SHP77 (cell line): ENCODE measurements at places on chromosomes 5 and 9.

DNA sequence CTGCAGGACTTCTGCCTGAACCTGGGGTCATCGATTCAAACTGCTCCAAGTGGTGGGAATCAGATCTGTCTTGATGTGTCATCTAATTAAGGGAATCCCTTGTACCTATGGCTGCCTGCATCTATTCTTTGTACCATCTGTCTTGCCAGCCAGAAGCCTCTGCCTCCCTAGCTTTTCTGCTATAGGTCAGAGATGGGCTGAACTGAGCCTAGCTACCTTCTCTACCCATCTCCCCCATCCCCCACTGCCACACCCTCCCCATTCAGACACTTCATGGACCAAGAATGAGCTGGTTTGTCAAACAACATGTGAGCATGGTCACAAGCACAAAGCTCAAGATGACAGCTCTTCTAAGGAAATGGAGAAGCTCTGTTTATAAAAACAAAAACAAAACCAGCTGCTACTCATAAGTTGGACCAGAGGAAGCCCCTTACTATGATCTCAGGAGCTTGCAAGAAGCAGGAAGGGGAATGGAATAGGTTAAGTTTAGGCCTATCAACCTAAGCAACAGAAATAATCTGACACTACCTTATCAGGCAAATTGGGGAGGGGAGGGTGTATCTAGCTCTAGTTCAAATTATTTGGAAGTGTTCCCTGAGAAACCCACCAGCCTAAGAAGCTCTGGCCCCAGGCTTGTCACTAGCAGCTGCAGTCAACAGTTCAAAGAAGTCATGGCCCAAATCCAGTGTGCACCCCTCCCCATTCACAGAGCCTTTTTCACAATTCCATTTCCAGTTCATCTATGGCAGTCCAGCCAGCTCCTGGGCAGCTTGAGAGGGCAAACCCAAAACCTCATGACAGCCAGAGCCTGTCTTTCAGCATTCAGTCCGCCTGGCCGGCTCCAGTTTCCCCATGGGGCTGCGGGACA lies 29.9 kb downstream of the SKP1 start:
- DNase-seq = no peak

DNA sequence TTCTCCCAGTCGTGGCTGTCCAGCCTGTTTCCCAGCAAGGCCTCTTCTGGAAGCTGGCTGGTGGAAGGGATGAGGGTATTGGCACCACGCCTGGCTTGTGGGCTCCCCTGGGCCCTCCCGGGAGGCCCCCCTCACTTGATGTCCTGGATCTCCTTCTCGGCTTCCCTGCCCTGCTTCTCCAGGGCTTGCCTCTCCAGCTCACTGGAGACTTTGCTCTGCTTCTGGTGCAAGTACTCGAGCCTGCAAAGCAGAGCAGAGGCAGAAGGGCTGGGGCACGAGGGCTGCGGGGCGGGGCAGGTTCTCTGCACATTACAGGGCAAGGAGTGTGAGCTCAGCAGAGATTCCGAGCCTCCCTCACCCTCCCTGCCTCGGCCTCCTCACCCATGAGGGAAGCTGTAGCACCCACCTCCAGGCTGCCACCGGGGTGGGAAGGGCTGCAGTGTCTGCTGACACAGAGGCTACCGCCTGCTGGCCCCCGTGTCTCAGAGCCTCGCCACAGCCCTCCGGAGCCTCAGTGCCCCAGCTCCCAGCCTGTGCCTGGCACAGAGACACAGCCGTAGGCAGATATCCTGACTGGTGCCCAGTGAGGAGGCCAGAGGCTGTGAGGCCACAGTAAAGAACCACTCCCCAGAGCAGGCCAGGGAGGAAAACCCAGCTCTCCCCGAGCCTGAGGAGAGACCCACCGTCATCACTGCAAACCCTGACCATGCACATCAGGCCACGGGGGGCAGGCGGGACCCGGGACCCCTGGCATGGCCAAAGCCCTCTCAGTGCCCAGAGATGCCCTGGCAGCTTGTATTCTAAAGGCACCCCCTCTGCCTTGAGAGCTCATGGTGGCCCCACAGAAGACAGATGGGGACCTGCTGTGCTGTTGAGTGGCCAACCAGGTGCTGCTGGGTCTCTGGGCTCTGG lies 7.2 kb downstream of the SNAPC4 start:
- DNase-seq = no peak

DNA sequence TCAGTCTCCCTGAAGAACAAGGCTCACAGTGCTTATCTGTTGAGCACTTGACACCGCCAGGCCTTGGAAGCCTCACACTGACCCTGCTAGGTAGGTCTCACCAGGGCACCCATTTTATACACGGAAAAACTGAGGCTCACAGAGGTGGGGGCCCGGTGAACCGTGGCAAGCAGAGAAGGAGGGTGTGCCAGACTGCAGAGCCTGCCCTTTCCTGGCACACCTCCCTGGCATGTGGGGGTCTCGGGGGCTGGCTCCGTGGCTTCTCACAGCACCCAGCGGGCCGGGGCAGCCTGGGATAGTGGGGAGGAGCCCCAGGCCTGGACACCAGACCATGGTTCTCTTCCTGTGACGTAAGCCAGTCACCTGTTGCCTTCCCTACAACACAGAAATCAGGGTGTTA lies 53.7 kb upstream of the IER5L start:
- DNase-seq = no peak

- no peak for DNase-seq
These were observed 173.3 kb downstream of the FGF18 start for GRCh38 chr5:171592736-171593135.

- no peak for DNase-seq
These were observed 26.5 kb upstream of the KIF12 start for GRCh38 chr9:114125476-114126013.

GRCh38 chr5:175609526-175609925 lies 48.3 kb upstream of the HRH2 start:
- no peak for DNase-seq

DNA sequence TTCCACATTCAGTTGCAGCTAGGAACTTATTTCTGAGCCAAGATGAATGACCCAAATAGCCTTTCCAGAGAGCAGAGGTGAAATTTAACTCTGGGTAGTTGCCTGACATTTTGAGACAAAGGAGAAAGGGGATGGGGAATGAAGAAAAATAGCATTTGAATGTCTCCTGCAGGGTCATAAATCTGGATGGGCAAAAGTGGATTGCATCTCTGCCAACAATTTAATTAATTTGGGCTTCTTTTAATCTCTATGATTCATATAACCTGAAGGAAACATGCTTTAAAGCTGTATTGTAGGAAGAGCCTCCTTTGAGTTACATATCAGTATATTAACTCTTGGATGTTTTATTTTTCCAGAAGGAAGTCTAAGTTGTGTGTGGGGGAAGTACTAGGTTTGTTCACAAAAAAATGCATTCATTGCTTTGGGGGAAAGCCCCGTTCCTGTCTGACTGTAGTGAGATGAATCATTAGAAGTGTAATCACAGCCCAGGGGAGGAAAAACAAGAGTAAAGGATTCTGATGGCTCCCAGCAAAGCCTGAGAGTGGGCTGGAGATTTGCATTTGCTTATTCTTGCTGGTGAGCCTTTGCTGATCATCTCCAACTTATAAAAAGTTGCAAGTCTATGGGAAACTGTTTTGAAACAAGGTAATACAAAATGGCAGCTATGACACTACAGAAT lies 133.0 kb upstream of the IQGAP2 start:
- DNase-seq = no peak

DNA sequence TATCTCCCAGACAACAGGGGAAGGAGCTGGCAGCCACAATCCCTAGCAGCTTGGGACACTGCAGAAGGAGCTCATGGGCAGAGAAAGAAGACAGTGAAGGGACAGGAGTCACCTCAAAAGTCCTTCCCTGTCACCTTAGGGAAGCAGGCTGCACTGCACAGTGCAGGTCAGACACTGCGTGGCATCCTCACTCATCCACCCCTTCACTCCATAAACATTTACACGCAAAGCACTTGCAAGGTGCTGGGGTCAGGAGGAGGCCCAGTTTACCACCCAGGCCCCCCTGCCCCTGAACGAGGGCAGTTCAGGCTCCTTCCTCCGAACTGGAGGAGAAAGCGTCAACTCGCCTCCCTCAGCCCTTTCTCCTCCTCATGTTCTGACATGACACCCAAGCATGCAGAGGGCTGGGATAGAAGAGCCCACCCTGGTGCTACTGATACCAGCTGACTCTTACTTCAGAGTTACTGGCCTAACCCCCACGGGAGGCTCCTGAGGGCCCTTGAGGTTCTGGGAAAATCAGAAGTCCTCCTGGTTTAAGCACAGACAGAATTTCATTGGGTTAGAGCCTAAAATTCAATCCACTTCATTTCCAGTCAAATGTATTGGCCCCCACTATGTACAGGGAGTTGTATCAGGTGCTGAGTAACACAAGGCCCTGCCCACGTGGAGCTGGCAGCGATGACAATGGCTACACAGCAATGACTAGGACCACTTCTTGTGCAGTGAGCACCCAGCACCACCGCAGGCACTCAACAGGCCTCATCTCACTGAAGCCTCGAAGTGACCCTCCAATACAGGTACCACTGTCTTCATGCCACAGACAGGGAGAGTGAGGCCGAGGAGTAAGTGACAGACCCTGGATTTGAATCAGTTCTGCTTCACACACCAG lies 70.4 kb downstream of the RAPGEF1 start:
- no peak for DNase-seq

DNA sequence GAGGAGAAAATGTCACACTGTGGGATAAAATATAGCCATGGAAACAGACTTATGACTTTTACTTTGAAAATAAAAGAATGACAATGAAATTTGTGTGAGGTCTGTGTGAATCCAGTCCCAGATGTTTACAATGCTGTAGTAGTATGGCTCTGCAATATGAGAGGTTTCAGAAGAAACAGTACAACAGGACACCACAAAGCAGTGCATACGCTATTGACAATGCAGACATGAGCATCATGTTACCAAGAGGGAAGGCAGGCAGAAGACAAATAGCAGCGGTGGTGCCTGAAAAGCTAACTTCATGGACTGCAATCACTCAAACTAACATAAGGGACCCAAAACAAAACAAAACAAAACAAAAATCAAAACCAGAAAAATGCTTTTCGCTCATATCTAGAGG lies 1.8 kb downstream of the FGF10 start:
- DNase-seq = no peak

GRCh38 chr9:2742214-2742613 lies 24.9 kb downstream of the KCNV2 start:
- DNase-seq = no peak

DNA sequence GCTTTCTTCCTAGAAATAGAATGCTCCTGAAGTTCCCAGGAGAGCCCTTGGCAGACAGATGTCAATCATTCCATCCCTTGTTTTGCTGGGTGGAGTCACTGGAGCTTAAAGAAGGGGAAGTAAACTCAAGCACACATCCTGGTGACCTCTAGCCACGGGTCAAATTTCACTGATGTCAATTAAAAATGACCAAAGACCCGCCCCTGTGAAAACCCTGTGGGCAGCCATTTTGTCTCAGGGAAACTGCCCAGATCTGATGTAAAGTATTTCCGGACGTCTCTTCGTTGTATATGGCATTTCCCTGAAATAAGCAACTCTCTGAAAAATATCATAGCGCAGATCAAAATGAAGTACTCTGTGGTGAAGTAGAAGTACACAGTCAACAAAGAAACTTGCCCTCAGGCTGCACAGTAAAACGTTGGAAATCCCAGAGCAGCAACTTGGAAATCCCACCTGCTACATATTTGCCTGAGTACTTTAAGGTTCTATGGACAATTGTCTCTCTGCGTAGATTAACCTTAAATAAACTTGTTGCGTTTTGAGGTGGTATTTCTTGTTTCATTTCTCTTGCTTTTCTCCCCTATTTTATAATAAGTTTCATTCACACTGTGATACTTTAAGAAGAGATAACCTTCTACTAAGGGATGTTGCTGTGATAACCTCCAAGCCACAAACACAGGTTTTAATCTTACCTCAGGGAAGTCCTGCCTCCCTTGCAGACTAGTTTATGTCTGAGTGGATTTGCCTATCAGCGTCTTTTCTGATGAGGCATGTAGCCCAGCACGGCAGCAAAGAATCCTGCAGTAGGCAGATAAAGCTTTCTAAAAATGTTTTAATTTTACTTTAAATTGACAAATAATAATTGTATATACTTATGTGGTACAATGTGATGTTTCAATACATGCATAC lies 60.9 kb upstream of the PIP5K1B start:
- DNase-seq = no peak

DNA sequence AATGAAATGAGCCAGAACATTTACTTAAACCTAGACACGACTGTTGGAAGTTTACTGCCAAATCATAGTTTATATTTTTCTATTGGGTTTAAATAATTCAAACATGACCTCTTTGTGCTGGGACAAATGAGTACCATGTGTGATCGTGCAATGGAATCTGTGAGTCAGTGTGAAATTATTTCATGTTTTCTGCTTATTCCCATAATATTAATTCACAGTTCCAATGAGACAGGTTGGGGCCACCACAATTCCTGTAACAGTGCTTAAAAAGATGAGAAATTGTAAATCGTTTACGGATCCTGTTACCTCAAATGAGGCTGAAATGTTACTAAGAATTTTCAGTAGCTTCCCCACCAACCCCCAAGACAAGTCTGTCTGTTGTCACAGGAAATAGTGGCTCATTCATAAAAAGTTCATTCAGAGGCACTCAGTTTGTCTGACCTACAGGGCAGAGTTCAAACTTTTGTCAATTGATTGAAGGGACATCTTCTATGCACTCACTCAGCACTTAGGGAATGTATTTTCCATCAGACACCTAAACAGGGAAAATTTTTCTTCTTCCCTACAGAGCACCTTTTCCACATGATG lies 563.9 kb upstream of the ADAMTS16 start:
- DNase-seq = no peak

GRCh38 chr5:126126574-126126973 lies 296.6 kb upstream of the GRAMD2B start:
- DNase-seq = no peak

GRCh38 chr5:175690025-175690424 lies 32.2 kb downstream of the HRH2 start:
- no peak for DNase-seq
